Heart right ventricle (tissue), 16 donors: ENCODE measurements at places on chromosomes 6 and 20. TPM values are rescaled to one million over a fixed set of nuclear protein-coding genes. Genes with fewer than 3 reads are reported as not detected.

DNA sequence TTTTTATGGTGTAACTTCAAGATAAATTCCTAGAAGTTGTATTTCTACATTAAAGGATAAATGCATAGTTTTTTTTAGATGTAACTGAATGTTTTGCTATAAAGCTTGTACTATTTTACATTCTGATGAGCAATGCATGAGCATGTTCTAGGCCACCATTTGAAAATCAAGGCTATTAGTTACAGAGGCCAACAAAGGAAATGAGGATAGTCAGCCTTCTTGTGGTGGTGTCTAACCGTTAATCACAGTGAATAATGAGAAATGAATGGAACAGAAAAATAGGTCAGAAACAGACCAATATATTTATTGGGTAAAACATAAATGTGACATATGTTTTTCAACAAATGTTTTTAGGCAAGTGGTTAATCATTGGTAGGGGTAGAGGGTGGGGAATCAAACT is 37.6 kb upstream of the L3MBTL3 start:
- no peak for DNase-seq

- no peak for DNase-seq
Measured at GRCh38 chr6:160042014-160042773, 73.3 kb downstream of the IGF2R start.

GRCh38 chr6:149454346-149454848 is 30.4 kb downstream of the ZC3H12D start:
- DNase-seq = peak; percentile 96

DNA sequence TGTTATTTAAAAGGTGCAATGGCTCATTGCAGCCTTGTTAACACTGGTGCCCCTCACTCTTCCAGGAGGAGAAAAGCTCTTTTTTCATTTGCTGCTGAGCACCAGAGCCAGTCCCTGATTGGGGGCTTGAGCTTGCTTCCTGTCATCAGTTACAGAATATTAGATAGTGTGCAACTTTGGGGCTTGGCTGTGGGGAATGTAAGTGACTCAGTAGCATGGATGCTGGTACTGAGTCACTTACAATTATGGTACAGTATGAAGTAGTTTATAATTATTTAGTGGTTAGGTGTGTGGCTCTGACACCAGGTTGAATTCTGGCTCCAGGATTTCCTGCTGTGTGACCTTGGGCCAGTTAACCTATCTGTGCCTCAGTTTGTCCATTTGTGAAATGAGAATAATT is 37.6 kb downstream of the ANKS1A start:
- no peak for DNase-seq

DNA sequence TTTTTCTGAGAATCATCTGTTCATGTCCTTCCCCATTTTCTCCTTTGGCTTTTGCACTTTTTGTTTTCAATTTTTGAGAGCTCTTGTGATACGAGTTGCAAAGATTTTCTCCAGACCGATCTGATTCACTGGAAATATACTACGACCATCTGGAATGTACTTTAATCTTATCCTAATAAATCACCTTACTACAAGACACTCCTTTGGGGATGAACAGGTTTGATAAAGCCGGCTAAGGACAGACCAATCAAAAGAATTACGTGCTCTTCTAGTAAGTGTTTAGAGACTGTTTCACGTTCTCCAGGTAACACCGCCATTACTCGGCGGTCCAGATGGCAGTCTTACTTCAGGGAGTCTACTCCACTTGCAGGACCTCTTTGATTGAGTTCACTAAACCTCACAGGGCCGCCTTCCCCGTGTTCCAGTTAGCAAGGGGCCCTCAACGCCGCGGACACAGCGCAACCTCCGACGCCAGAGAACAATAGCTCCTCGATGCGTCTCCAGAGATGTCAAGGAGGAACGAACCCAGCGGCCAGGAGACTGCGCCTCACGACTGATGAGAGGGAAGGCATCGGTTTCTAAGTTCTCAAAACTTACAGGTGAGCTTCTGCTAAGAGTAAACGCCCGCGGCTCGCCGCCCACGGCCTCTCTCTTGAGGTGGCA is 920 bp upstream of the WTAP start:
- no peak for DNase-seq

GRCh38 chr20:57650266-57650665 is 30.0 kb upstream of the ZBP1 start:
- peak; percentile 2 for DNase-seq

GRCh38 chr6:118800394-118801071 is 93.4 kb upstream of the ASF1A start:
- DNase-seq = peak; percentile 88

DNA sequence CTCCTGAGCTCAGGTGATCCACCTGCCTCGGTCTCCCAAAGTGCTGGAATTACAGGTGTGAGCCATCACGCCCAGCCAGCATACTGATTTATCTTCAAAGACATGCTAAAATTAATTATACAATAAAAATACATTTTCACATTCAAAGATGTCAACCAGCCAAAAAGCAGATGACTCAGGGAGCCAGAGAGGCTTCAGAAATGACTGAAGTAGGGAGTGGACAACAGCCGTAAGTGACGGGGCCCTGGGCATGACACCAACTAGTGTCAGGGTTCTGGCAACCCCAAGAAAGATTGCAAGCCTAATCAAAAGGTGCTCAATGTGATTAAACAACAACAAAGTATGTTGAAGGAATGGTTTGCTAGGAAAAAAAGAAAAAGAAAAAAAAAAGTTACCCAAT is 28.4 kb downstream of the GPLD1 start:
- DNase-seq = no peak

GRCh38 chr6:5994999-5995657 is 11.6 kb downstream of the NRN1 start:
- DNase-seq = no peak

DNA sequence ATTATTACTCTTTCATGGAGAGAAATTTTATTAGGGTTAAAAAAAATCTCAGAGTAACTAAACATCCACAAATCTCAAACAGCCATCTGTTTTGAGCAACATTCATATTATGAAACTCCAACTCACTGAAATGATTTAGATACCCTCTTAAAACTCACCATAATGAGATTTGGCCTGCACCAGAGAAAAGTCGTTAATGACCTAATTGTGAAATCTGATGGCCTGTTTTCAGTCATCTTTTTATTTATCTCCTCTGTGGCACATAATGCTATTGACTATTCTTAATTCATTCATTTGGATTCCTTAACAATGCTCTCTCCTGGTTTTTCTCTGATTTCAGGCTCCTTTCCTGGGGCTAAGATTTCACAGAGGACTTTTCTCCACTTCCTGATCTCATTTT is 192.7 kb downstream of the RNF144B start:
- DNase-seq = no peak

GRCh38 chr6:28489366-28490204 is 26.0 kb downstream of the GPX6 start:
- no peak for DNase-seq

GRCh38 chr6:36276581-36277536 is 7.0 kb downstream of the PNPLA1 start:
- no peak for DNase-seq

GRCh38 chr20:60054716-60055634 is 96.8 kb downstream of the CDH26 start:
- DNase-seq = no peak

DNA sequence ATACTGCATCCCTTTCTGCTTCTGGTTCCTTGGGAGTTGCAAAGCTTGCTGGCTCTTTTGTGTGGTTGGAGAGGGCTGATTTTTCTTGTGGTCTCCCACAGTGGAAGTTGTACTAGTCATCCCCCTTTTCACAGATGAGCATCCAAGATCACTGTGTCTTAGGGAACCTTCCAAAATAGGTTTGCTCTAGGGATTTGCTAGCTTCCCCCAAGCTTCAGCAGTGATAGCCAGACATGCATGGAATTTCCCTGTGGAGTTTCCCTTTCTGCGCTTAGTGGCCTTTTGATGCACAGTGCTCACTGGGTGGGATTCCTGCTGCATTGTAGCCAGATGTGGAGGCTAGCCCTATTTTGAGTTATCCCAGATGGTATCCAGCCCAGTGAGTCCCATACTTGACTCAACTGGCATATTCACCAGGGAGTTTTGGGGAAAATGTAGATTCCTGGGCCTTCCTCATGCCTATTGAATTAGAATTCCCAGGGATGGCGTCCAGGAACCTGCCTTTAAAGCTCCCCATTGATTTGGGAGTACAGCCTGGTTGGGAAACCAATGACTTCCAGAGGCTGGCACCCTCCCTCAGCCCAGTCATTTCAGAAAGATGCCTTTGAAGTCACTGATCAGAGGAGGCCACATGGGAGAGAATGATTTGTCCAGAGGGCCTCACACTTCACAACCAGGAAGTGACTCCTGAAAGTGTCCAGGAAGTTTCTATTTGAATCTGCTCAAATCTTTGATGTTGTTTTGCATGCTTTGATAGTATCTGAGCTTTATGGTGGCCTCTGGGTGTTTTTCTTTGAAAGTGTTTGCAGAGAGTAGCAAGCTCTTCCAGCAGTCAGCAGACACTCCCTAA is 25.9 kb downstream of the PPARD start:
- DNase-seq = no peak

DNA sequence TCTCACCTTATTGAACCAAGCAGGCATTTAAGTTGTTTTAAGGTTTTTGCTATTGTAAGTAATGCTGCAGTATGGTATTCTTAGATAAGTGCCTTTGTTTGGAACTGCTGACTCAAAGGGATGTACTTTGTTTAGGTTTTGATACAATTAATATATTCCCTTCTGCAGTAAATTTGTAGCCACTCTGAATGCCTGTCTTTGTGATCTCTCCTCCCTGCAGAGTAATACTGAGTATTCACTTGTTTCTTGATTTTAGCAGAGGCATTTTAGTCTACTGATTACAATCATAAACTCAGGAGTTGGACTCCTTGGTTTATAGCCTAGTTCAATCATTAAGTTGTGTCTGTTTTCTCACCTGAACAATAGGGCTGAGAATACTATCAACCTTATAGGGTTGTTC is 13.4 kb downstream of the CDS2 start:
- DNase-seq = no peak

DNA sequence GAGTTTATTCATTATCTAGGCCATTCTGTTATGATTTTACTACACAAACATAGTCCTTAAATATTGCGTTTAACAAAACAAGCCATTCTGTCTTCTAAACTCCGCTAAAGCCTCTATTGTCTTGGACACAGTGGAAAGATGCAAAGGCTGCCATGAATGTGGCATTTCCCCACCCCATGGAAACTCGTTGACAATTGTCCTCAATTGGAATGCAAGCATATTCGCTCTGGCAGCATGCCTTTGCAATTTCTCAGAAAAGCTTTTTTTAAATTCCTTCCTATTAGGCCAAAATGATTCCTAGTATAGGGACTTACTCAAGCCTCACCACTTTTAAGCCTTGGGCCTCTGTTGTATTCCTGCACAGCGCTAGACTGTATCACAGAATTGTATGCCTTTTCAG is 22.8 kb downstream of the OR2A4 start:
- no peak for DNase-seq

DNA sequence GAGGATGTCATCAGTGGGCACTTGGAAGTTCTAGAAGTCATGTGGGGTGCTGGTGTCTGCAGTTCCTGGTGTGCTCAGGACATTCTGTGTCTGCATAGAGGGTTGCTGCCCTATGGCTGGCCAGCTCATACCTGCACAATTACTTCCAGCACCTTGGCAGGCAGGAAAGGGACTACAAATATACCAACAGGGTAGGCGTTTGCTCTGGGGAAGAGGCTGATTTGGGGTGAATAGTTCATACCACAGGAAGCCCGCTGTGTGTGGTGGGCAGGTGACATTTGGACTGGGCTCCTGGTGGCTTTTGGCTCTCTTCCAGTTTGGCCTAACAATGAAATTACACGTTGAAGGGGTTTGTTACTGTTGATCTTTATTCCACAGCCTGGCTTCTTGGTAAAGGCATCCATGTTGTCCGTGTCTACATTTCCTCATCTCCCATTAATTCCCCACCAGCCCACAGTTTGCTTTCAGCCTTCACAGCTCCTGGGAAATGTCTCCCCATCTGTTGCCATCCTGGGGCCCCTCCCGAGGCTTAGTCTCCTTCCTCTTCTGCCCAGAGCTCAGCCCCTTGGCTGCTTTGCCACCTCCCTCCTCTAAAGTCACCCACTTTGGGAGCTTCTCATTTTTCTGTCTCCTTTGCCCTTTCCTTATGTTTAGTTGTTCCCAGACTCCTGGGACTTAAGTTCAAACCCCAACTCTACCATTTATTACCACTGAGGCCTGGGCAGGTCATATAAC is 88.1 kb downstream of the RSPH3 start:
- DNase-seq = no peak

- DNase-seq = no peak
Measured at GRCh38 chr20:6786548-6786947, 19.1 kb downstream of the BMP2 start.

- no peak for DNase-seq
Measured at GRCh38 chr20:62951896-62952372, 575 bp upstream of the SLC17A9 start.

DNA sequence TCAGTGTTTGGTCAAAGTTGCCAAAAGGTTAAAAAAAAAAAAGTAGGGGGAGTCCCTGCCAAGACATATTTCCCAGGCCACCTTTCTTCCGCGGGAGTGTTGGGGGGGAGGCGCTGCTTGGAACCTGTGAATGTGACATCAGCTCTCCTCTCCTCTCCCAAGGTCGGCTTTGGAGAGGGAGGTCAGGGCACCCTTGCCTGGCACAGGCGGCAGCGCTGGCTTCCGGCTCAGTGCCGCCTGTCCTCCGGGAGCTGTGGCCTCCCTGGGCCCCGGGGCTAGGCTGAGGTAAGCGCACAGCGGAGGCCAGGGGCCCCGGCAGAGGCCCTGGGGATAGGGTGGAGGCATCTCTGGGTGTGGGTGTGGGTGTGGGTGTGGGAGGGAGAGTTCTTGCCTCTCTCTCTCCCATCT is 1.9 kb upstream of the EDN1 start:
- no peak for DNase-seq

DNA sequence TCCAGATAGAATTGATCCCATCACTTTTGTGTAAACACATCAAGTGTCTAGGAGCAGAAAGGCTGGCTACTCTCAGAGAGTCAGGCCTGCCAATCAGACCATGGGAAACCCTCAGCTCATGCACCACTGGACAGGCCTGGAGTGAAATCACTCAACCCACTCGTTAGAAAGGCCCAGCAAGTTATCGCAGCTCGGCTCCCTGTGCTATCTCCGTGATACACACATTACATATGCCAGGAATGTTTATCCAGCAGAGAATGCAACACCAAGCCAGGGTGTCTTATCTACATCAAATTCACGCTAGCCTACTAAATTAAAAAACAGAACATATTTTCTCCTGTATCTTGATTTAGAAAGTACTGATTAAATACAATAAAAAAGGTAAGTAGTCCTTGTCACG is 232.4 kb upstream of the FOXQ1 start:
- DNase-seq = no peak

GRCh38 chr6:73032586-73032985 is 192.7 kb downstream of the KHDC1L start:
- DNase-seq = no peak

- no peak for DNase-seq
Measured at GRCh38 chr20:22511943-22512910, 72.1 kb downstream of the FOXA2 start.

- no peak for DNase-seq
Measured at GRCh38 chr6:98579079-98579478, 255.3 kb upstream of the POU3F2 start.

The SLC17A2 gene
- not detected for total RNA-seq

The FBXO5 gene
- 2.9 TPM for total RNA-seq

The KCNQ2 gene
- total RNA-seq = not detected

The ISM1 gene
- 1.5 TPM for total RNA-seq

The SMPDL3A gene
- total RNA-seq = 4.2 TPM

The TMEM217 gene
- 0.49 TPM for total RNA-seq

The ZNF311 gene
- 0.32 TPM for total RNA-seq
